ENCODE measurements at places on chromosomes 4 and X. TPM values are rescaled to one million over a fixed set of nuclear protein-coding genes. Genes with fewer than 3 reads are reported as not detected.

GRCh38 chrX:17725181-17725580 is 12.1 kb upstream of the SCML1 start:
- DNase-seq: no peak

PDE5A gene
- total RNA-seq: 17.3 TPM

OTC gene
- total RNA-seq: not detected

- DNase-seq: no peak
Measured at GRCh38 chr4:182770996-182771514, 146.1 kb downstream of the DCTD start.

DNA sequence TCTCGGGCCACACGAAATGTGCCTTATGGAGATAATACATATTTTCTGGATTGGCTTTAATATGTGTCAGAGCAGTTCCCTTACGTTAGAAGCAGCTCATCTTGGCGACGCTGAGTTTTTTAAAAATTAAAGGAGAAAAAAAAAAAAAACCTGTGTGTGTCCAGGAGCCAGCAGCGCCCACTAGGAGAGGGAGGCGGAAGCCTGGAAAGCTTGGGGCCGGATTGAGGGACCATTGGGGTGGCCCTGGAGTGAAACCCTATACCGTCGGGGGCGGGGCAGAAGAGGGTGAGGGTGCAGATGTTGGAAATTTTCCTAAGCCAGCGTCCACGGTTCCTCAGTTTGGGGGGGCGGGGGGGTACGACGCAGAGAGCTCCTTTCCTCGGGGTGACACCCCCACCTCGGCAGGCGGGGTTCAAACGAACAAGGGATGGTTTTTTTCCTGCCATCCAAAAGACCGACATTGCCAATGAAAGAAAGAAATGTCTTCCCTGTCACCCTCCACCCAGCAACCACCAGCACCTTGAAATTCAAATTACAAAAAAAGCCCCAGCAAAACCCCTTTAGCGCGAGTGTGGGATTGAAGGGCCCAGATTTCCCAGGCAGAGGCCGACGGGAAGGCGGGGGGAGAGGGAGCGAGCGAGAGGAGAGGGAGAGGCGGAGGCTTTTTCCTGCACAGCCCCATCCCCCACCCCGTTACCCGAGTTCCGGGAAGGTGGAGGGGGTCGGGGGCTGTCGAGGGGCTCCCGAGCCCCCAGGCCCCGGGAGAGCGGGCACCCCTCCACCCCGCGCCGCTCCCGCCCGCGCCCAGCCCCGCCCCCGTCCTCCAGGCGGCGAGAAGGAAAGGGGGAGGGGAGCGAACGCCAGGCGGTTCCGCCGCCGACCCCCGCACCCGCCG is 859 bp downstream of the SMARCA1 start:
- peak; percentile 56 for DNase-seq

JCHAIN gene
- 0.33 TPM for total RNA-seq

DNA sequence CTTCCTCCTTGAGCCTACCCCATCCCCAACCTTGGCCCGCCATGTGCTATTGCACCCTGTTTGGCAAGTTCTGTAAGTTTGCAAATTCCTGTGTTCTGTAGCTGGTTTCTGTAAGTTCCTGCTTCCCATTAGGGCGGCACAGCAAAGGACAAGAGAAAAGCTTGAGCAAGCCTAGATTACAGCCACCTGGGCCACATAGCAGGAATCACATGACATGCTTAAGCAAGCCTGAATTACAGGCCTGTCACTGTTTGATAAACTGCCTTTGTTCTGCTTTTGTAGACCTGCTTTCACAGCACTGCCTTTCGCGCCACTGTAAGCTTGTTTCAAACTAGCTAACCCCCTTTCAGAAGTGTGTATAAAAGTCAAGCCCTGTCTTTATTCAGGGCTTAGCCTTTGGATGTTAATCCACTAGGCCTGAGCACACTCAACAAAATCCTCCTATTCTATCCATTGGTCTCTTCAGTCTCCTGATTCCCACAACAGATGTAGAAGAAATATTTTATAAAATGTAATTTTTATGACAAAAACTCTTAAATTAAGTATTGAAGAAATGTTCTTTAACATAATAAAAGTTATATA is 906.8 kb upstream of the NDST4 start:
- no peak for DNase-seq

DNA sequence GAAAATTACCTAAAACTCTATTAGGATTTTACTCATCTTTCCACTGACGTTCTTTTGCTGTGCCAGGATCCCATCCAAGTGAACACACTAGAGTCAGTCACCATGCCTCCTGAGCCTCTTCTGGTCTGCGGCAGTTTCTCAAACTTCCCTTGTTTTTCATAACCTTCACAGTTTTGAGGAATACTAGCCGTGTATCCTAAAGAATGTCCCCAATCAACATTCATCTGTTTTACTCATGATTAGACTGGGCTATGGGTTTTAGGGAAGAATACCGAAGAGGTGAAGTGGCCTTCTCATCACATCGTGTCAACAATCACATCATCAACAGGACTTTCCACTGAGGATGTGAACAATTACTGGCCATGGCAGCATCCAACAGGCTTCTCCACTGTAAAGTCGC is 4.8 kb downstream of the LRP2BP start:
- no peak for DNase-seq

GRCh38 chr4:94978904-94979303 is 221.1 kb downstream of the BMPR1B start:
- peak; percentile 37 for DNase-seq

GRCh38 chr4:188714501-188714900 is 575.3 kb downstream of the TRIML1 start:
- no peak for DNase-seq

GRCh38 chrX:74431797-74432196 is 10.5 kb downstream of the SLC16A2 start:
- DNase-seq: no peak

- DNase-seq: no peak
Measured at GRCh38 chr4:21884615-21885014, 64.0 kb downstream of the KCNIP4 start.

DNA sequence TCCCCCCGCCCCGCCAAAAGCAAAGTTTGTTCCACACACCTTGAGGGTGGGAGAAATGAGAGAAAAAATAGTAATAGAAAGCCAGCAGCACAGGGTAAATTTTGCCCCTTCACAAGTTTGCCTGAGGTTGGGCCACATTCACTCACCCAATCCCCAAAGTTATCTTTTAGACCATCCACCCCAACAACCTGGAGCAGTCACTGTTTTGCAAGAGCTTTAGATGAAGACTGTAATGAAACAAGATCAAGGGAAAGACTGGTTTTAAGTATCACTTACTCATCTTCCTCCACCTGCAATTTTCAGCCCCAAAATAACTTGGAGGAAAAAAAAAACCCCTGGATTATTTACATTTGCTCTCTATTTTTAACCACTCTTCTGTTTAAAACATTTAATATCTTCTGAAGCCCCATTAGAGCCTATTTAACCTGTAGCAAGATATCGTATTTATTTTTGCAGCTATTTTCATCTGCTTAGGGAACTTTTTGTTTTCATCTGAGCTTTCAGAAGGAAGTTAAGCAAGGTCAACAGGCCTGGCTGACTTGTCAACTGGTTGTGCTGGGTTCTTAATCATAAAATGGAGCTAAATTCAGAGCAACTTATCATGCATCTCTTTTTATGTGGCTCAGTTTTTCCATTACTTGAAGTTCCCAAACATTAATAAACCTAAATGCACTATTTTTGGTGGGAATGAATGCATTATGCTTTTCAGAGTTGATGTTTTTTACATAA is 24.6 kb upstream of the TBL1X start:
- no peak for DNase-seq

GRCh38 chr4:42655921-42656678 is 805 bp downstream of the ATP8A1 start:
- DNase-seq: no peak

ARHGAP36 gene
- not detected for total RNA-seq

GRCh38 chr4:33072298-33073089 is 2352.3 kb downstream of the PCDH7 start:
- no peak for DNase-seq

THAP6 gene
- total RNA-seq: 28.1 TPM

DNA sequence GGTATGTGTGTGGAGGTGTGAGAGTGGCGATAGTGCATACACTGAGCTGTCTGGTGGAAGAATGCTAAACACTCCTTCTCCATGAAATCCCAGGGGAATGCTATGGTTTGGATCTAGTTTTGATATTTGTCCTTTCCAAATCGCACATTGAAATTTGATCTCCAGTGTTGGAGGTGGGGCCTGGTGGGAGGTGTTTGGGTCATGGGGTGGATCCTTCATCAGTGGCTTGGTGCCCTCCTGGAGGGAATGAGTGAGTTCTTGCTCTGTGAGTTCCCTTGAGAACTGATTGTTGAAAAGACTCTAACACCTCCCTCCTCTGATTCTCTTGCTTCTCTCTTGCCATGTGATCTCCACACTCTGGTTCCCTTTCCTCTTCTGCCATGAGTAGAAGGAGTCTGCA is 114.1 kb upstream of the HHIP start:
- no peak for DNase-seq

- no peak for DNase-seq
Measured at GRCh38 chr4:98686847-98687246, 28.4 kb upstream of the TSPAN5 start.

MAGEA3 gene
- total RNA-seq: not detected
